CD4-positive, alpha-beta T cell treated with Interleukin-12 subunit alpha and Interleukin-12 subunit beta, for 1 hour (primary cell): ENCODE measurements at places on chromosomes 16 and 17.
A peak's percentile ranks its signal among the peaks of the same experiment; 100 is the strongest.

- DNase-seq: no peak
Observed at GRCh38 chr17:59108400-59109102, 1.9 kb upstream of the TRIM37 start.

DNA sequence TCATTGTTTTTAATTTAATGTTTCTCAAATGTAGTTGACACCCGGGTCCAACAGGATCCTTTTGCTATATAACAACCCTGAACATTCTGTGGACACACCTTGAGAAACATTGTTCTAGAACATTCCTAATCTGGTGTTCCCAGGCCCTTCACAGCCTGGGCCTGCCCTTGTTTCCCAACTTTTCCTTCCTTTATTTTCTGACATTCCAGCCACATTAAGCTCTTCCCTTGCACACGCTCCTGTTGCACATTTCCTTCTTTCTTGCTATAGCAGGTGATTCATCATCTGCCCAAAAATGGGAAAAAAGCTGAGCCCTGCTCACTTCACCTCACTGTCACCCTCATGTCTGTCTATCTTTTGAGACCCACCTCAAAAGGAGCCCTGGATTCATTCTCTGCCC is 67.9 kb upstream of the MARCHF10 start:
- DNase-seq: no peak

GRCh38 chr16:81265052-81265451 is 26.6 kb downstream of the BCO1 start:
- DNase-seq: no peak

- DNase-seq: peak; percentile 95
Observed at GRCh38 chr16:2980227-2981176, at the start of gene PKMYT1. TSS of gene PKMYT1 (minus strand) at chr16:2980446. CDS start at chr16:2979657, 789 bp downstream.

GRCh38 chr17:34527908-34528470 is 51.4 kb upstream of the TMEM132E start:
- no peak for DNase-seq

- no peak for DNase-seq
Observed at GRCh38 chr17:74860872-74861661, 1.4 kb upstream of the GRIN2C start.

GRCh38 chr16:1998852-1999801 is 9.4 kb downstream of the SYNGR3 start:
- no peak for DNase-seq

DNA sequence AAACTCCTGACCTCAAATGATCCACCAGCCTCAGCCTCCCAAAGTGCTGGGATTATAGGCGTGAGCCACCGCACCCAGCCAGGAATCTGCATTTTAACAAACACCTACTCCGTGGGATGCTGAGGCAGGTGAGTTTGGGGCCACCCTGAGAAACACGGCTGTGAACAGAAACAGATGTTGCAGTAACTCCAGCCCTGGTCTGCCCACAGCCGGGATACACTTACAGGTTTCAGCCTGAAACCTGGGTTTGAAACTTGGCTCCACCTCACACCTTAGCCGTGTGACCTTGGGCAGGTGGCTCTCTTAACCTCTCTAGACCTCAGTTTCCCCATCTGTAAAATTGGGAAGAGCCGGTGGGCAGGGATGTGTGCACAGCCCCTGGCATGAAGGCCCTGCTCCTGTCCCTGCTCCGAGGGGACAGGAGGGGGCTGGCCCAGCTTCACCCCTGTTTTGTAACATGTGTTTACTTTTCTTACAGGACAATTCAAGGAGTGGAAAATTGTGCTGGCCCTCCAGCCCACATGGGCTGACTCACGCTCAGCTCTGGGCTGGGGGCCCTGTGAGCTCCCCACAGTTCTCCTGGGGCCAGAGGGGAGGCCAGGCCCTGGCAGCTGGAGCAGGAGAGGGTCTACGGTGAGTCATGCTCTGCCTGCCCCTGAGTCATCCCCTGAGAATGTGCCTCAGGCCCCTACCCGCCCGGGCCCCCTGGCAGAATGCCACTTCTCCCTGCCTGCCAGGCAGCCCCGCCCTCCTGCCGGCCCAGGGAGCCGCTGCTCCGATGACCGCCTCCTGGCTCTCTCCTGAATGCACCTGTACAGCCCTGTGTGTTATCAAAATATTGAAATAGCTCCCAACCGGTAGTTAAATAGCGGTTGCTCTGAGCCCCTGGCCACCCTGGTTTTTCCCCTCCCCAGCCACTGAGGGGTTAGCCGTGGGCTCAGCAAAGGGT is 7.7 kb upstream of the PPL start:
- no peak for DNase-seq

DNA sequence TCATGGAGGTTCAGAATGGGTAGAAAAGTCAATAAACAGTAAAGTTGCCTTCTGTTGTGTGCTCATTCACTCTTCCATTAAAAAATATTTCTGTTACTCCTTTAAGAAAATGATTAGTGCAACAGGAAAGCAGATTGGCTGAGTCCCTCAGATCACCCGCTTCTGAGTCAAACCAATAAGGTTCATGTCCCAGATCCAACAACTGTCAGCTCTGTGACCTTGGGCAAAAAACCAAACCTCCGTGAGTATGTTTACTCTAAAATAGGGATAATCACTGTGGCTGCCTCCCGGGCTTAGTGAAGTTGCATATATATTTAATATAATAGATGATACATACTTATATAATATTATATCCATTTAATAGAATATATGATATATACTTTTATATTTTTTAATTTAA is 698.5 kb upstream of the RBFOX1 start:
- no peak for DNase-seq

GRCh38 chr16:23357761-23358290 is 55.7 kb downstream of the SCNN1B start:
- no peak for DNase-seq

- DNase-seq: peak; percentile 6
Observed at GRCh38 chr16:70746708-70747424, 54.1 kb downstream of the VAC14 start.

DNA sequence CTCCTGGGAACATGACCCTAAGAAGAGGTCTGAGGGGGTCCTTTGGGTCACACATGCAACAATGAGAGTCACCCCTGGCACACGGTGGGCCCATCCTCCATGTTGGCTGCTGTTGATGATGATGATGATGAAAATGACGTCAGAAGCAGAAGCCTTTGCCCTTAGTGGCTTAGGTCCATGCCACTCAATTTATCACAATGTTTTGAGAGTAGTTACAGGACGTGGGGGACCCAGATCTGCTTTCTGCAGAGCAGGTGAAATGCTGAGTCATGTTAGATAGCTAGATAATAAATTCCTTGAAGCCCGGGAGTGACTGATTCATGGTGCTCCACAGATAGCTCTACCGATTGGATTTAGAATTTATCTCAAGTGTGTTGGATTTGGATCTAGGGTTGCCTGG is 53.9 kb downstream of the VPS35L start:
- no peak for DNase-seq

- DNase-seq: no peak
Observed at GRCh38 chr17:76683011-76683755, 27.6 kb downstream of the MXRA7 start.

GRCh38 chr16:87254296-87254695 is 62.9 kb downstream of the C16orf95 start:
- no peak for DNase-seq

DNA sequence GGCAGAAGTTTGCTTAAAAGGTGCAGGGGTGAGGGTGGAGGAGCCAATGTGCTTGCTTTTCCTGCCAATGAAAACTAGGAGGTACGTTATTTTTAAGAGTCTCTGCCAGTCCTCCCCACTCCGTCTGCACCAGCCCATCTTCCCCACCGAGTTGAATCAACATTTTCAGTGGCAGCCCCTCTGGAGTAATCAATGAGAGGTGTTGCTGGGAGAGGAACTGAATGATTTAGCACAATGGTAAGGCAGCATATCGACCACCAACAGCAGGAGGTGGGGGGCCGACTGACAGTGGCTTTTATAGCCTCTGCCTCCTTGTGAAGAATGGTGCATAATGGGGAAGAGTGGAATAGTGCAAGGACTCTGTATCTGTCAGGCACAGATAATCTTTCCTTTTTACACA is 1465.0 kb upstream of the GOT2 start:
- DNase-seq: no peak

DNA sequence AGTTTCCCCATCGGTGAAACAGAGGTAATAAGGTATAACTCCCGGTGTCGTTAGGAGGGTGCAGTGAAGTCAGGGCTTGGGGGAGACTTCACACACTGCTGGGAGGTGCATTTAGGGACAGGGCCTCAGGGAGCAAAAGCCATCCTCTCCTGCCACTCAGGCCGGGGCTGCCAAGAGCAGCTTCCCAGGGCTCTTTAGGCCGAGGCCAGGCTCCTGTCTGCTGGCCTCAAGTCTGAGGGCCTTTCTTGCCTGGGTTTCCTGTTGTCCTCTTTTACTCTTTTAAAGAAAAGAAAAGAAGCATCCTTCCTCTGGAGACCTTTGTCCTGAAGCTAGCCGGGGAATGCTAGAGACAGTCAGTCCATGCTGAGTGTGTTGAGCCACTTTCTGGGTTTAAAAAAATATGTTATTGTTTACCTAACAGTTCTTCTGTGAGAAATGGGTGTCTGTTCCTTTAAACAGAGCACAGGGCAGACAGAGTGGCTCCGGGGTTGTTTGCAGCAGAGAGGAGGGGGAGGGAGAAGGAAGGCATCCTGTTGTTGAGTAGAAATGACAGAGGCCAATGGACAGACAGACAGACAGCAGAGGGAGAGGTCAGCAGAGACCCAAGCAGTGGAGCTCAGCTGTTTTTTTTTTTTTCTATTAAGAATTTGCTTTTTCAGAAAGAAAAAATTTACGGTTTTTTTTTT is 79.1 kb downstream of the C17orf67 start:
- DNase-seq: no peak

- DNase-seq: no peak
Observed at GRCh38 chr16:1527836-1528811, 5.3 kb upstream of the TMEM204 start.

- DNase-seq: no peak
Observed at GRCh38 chr16:73365016-73365551, 317.2 kb upstream of the ZFHX3 start.

DNA sequence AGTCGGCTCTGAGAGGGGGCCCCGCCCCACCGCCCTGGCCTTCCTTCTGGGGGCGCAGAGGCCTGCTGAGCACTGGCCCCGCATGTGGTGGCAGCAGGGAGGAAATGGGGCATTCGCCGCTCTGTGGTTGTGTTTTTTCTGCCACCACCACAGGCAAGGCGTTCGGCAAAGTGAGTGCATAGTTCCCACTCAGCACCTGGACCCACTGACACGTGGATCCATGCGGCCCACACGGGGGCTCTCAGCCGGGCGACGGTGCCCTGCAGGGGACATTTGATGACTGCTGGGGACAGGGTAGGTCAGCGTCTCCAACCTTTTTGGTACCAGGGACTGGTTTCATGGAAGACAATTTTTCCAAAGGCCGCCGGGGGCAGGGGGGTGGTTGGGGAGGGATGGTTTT is 70.9 kb downstream of the ENGASE start:
- no peak for DNase-seq

DNA sequence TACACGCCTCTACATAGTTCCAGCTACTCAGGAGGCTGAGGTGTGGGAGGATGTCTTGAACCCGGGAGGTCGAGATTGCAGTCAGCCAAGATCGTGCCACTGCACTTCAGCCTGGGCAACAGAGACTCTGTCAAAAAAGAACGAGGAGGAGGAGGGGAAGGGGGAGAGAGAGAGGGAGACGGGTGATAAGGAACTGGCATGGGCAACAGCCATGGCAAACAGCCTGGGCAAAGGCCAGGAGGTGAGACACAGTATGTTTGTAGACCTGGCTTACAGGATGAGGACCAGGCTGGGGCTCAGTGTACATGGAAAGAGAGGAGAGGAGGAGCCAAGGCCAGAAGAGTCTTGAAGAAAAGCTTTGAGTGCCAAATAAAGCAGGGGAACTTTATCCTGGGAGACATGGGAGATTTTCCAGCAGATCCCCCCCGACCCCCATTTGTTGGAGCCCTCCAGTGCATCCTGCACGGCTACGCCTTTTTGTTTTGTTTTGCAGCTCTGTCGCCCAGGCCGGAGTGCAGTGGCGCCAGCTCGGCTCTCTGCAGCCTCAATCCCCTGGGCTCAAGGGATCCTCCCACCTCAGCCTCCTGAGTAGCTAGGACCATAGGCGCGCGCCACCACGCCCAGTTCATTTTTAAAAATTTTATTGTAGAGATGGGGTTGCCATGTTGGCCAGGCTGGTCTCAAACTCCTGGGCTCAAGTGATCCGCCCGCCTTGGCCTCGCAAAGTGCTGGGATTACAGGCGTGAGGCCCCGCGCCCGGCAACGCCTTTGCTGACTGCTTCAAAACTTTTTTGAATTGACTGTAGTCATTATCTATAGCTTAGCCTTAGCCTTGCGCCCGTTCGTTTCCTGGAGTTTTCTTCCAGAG is 1.3 kb upstream of the ALKBH5 start:
- DNase-seq: no peak

- no peak for DNase-seq
Observed at GRCh38 chr16:77686385-77686784, 35.9 kb upstream of the NUDT7 start.

DNA sequence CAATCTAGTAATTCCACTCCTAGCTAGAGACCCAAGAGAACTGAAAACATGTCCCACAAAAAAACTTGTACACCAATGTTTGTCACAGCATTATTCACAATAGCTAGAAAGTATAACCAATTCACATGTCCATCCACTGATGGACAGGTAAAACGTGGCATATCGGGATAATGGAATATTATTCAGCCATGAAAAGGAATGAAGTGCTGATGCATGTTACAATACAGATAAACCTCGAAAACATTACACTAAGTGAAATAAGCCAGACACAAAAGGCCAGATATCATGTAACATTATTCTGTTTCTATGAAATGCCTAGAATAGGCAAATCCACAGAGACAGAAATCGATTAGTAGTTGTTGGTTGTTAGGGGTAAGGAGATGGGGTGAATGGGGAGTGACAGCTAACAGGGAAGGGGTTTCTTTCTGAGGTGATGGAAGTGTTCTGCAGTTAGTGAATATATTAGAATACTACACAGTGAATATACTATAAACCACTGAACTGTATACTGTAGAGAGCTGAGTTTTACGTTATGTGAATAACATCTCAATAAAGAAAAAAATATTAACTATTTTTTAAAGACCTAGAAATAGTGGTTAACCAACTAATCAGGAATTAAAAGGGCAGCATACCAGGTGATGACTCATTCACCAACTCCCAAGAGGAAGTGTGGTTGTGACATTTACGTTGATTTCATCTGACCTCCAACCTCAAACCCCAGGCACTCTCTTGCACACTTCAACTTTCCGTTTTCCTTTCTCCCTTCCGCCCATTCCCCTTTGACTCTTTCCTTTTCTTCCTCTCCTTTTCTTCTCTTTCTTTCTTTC is 48.6 kb downstream of the GAS7 start:
- DNase-seq: peak; percentile 37
